ENCODE measurements at places on chromosomes 12 and 14. TPM values are rescaled to one million over a fixed set of nuclear protein-coding genes. Genes with fewer than 3 reads are reported as not detected.
A peak's percentile ranks its signal among the peaks of the same experiment; 100 is the strongest.

GRCh38 chr12:132596016-132596415 lies 14.4 kb downstream of the LRCOL1 start:
- no peak for DNase-seq

- no peak for DNase-seq
These were observed 690.7 kb upstream of the TBX3 start for GRCh38 chr12:115374480-115375185.

- no peak for DNase-seq
These were observed 37.4 kb upstream of the NKX2-8 start for GRCh38 chr14:36619853-36620252.

- no peak for DNase-seq
These were observed 74.6 kb downstream of the AKAP6 start for GRCh38 chr14:32403688-32404087.

DNA sequence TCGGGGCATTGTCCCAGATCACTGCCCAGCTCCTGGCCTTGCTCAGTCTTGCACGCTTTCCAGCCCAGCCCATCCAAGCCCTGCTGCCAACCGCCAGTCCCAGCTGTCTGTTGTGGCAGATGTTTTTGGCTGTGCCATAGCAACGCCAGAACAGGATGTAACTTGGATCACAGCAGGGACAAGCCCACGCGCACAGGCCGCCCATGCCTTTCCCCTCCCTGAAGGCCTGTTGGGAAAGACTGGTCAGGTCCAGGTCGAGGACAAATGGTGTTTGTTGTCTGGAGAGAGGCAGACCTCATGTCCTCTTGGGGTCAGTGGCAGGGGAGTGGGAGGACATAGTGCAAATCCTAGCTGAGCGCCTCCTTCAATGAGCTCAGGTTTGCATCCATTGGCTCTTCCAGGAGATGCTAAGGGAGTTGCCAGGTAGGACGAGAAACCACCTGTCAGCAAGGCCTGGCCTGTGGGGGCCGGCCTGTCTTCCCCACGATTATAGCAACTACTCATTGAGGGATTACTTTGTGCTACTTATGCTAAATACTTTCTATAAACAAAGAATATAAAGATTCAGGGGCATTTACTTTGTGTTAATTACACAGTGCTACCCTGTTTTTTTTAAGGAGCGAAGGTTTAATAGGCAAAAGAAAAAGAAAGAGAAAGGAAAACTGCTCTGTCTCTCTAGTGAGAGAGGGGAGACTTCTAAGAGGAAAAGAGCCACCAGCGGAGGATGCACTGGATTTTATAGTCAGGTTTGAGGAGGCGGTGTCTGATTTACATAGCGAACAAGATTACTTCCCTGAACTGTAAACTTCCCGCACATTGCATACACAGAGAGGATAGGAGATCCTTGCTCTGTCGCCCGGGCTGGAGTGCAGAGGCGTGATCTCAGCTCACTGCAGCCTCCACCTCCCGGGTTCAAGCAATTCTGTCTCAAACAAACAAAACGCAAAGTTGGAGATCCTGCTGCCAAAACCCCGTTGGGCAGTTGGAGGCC lies 42.8 kb upstream of the CORO1C start:
- peak; percentile 72 for DNase-seq

The CLEC4D gene
- not detected for polyA plus RNA-seq

The LGR5 gene
- polyA plus RNA-seq, result 12.7 TPM

The CBLN3 gene
- 1.9 TPM for polyA plus RNA-seq

DNA sequence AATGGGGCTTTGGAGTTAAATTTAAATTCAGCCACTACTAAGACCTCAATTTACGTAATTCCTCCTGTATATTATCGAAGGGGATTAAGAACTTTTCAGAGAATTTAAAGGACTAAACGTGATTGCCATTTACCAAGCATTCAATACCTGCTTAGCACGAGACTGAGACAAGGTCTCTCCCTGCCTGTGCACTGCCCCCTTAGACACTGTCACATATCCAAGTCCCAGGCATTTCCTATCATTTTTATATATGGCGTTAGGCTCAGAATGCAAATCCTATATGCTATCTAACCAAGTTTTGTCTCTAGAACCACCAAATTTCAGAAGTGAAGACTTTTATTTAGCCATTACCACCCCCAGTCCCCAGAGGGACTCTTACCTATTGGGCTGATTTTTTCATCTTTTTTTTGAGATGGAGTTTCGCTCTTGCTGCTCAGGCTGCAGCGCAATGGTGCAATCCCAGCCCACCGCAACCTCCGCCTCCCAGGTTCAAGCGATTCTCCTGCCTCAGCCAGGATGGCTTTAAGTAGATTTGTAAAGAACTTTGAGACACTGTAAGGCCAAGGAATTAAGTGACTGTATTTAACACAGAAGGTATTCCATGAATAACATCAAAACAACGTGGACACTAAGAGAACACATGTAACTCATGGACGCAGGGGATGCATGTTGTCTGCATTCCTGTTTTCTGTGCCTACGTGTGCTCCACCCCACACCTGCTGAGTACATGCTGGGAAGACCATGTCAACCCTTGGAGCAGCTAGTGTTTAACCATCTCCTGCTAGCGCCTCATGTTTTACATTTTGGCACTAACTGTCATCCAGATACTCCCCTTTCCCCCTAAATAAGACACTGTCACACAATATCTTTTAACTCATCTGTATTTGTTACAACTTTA lies 6.4 kb downstream of the HSP90AA1 start:
- no peak for DNase-seq

The MUCL1 gene
- polyA plus RNA-seq, result not detected

DNA sequence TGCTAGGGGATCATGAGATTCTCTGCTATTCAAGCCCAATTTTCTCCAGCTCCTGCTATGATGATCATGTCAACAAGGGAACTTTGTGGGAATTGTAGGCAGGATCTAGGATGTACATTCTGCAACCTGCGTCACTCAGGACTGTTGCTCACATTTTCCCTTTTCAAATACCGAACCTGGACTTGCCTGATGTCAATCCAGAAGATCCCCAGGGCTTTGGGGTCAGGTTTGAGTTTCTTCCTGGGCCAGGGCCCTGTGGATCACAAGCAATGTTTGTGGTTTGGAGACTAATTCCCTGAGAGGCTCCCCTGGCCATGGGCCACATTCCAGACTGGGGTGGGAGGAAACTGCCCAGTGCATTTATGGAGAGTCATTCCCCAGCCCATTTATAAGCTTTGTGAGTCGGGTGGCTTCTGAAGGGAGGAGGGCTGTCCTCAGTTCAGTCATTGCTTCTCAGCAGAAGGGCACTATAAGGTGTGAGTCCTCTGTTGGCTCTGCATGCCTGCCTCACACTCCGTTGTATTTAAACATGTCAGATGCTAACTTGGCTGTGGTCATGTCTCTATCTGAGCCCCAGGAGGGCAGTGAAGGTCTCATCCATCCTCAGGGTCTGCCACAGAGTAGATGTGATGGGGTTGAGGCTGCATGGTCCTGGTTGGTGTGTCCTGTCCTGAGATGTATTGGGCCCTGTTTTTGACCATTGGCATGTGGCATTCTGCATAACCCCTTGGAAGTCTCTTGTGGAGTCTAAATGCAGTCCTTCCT lies 6.5 kb downstream of the KRT86 start:
- peak; percentile 94 for DNase-seq

The EIF2S3B gene
- 0.66 TPM for polyA plus RNA-seq

DNA sequence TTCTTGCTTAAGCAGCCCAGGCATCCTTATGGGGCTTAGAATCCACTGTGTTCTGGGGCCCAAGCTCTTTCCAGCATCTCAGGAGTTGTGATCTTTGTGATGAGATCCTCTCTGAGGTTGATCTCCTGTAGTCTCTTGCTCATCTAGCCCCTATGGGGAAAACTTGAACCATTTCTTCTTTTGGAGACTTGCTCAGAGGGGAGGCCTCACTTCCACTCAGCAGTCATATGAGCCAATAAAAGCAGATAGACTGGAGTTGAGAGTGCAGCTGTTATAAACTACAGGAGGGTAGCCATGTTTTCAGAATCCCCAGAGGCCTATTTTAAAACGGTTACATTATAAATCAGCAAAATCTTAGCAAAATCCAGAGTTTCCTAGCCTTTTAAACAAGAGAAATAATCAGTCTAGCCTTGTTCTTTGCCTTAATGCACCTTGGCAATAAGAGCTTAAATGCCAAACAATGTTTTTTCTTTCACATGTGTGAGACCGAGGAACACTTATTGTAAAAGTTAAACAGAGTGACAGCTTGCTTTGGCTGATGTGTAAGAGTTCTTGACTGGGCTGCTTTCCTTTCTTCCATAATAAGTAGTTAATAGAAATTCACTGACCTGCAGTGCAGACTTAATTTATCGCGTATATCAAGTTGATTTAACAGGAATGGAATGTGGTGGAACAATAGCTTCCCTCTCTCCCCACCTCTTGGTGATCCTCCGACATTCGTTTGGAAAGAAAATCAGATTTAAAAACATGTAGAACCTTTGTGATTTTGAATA lies 168.3 kb downstream of the NEDD1 start:
- peak; percentile 32 for DNase-seq

DNA sequence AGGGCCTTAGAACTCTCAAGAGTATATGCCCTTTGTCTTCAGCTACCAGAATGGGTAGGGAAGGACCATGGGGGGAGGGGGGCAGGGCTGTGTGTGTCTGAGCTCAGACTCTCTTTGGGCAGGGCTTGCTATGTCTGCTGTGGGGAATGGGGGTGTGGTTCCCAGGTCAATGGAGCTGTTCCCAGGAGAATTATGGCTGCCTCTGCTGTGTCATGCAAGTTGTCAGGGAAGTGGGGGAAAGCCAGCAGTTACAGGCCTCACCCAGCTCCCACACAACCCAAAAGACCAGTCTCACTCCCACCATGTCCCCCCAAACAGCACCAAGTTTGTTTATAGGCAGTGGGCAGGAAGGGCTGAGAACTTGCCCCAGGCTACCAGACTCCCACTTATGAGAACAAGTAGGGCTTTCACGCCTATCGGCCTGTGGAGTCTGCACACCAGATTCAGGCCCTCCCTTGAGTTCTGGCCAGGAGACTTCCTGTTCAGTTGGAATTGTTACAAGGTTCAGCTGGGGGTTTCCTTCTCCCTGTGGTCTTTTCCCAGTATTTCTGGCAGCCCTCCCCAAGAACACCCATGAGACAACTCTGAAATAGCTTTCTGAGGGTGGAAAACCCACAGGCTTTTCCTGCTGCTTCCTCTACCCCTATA lies 6.1 kb upstream of the SERPINA11 start:
- DNase-seq, result peak; percentile 6

The MFAP5 gene
- polyA plus RNA-seq, result 304 TPM

GRCh38 chr14:104680056-104680805 lies 9.2 kb upstream of the INF2 start:
- peak; percentile 43 for DNase-seq

DNA sequence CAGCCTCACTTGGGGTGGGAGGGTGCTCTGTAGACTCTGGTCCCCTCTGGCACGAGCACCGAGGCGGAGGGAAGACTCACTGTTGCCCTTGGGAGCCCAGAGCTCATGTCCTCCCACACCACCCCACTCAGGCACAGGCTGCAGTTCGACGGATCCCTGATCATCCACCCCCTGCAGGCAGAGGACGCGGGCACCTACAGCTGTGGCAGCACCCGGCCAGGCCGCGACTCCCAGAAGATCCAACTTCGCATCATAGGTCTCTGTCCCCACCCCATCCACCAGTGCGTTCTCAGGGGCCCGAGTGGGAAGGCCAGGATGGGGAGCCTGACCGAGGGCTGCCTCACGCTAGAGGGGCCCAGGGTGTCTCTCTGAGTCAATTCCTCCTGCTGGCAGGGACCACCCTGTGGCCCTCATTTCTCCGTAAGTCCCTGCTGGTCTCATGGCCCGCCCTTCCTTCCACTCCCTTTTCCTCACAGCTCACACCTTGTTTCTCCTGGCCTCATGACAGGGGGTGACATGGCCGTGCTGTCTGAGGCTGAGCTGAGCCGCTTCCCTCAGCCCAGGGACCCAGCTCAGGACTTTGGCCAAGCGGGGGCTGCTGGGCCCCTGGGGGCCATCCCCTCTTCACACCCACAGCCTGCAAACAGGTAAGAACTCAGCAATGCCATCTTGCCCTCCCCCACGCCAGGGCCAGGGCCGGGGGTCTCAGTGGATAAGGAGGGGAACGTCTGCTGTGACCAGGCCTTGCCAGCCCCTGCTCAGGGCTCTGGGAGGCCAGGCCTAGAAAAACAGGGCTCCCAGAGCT lies 27.0 kb downstream of the PAPLN start:
- no peak for DNase-seq

DNA sequence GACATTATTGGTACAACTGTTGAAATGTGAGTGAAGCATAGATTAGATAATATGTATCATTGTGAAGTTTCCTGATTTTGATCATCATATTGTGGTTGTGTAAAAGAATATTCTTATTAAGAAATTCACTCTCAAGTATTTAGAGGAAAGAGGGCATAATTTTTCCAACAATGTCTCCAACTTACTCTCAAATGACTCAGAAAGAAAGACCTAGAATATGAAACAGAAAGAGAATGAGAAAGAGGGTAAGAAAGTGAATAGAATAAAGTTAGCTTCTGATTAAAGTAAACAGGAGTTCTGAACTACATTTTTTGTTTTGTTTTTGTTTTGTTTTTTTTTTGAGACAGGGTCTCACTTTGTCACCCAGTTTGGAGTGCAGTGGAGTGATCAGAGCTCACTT lies 123.0 kb downstream of the CPNE8 start:
- no peak for DNase-seq

The SLC10A1 gene
- not detected for polyA plus RNA-seq

- peak; percentile 67 for DNase-seq
These were observed 12.1 kb downstream of the LTBP2 start for GRCh38 chr14:74599946-74600345.

The IGF1 gene
- 36.0 TPM for polyA plus RNA-seq

- DNase-seq, result no peak
These were observed 165.5 kb downstream of the KIF26A start for GRCh38 chr14:104303705-104304425.

The CLEC1B gene
- 0.18 TPM for polyA plus RNA-seq

The NGDN gene
- 40.5 TPM for polyA plus RNA-seq

- DNase-seq, result no peak
These were observed 85.5 kb downstream of the CAPZA3 start for GRCh38 chr12:18823461-18823860.

The TPPP2 gene
- 0.61 TPM for polyA plus RNA-seq

GRCh38 chr12:27260746-27261145 lies 16.7 kb downstream of the STK38L start:
- no peak for DNase-seq

DNA sequence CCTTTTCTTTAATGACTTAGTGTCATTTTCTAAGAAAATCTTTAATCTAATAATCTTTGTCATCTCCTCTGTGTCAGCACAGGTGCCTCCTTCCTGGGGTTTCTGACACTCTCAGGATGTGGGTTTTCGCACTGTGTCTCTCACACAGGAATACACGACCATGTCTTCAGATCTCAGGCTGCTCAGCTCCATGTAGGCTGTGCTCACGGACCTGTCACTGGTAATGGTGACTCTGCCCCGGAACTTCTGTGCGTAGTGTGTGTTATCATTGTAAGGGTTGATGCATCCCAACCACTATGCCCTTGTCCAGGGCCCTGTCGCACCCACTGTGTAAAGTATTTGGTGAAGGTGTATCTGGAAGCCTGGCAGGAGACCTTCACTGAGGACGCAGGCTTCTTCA lies 647.8 kb downstream of the TMEM121 start:
- DNase-seq, result no peak

DNA sequence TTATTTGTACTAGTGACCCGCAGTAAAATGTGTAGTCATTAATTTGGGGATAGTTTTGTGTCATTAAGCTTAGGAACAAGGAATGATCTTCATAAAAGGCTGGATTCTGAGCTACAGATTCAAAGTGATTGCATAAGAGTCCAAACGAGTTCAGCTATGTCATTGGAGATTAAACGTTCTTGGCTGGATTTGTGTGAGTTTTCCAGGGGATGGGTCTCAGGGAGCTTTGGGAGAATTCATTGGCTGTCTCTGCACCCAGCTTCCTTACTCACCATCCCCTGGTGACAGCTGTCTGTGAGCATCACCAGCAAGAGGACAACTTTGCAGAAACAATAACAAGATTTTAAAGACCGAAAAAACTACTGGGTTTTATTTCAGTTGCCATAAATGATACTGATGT lies 130.4 kb downstream of the DAAM1 start:
- DNase-seq, result peak; percentile 71

GRCh38 chr14:32508281-32508680 lies 179.2 kb downstream of the AKAP6 start:
- no peak for DNase-seq
